Small intestine (tissue), 16 donors: ENCODE measurements at places on chromosomes 1 and 21.

DNA sequence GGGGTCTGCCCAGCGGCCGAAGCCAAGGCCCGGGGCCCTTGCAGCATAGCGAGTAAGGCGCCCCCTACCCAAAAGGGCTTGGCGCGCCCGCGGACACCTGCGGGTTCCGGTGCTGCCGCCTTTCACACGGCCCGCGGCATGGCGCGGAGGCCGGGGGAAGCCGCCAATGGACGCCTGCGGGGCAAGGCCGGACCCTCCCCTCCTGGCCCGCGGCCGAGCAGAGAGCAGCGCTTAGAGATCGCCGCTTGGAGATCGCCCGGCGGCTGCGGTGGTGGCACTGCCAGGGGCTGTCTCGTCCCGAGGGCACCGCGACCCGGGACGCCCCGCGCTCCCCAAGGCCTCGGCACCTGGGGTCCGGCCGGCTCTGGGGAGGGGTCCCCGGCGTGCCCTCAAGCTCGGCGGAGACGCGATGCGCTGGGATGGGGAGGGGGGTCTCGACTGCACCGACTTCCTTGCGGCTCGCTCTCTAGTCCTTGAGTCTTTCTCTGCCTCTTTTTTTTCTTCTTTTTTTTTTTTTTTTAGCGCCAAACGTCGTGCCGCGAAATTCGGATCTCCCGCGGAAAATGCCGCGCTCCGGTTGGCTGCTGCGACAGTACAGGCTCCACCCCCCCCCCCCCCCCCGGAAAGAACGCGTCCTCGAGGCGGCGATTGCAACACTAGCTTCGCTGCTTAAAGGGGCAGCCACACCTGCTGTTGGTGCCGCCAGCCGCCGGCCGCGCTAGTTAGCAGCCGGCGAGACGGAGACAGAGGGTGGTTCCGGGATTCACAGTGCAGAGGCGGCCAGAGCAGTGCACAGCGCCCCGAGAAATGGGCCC lies at the start of gene E2F2:
Gene E2F2 (minus strand): TSS at position 487 of the 815 bp plus-strand sequence. CDS start 440 bp downstream, at position 47.
- DNase-seq = peak; percentile 90

- DNase-seq = no peak
These were observed 91.2 kb upstream of the FAM78B start for GRCh38 chr1:166258017-166258416.

GRCh38 chr1:28803051-28803450 lies 8.9 kb upstream of the OPRD1 start:
- DNase-seq = no peak

DNA sequence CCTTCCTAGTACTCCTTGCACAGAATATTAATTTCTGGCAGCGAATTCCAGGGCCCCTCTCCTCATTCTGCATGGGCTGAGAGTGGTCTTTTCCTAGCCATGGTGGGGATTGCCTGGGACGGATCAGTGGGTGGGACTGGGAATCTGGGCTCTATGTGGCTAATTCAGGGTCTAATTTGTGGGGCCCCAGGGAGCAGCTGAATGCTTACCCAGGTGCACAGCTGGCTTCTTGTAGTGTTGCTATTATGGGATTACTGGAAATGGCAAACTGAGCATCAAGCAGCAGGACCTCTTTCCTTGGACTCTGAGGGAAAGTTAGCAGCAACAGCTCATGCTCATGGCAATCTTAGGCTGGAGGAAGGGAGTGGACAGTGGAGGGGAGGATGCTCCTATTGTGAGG lies 187.1 kb upstream of the CACNA1E start:
- DNase-seq = no peak

GRCh38 chr1:37347104-37347649 lies 127.2 kb upstream of the ZC3H12A start:
- DNase-seq = no peak

DNA sequence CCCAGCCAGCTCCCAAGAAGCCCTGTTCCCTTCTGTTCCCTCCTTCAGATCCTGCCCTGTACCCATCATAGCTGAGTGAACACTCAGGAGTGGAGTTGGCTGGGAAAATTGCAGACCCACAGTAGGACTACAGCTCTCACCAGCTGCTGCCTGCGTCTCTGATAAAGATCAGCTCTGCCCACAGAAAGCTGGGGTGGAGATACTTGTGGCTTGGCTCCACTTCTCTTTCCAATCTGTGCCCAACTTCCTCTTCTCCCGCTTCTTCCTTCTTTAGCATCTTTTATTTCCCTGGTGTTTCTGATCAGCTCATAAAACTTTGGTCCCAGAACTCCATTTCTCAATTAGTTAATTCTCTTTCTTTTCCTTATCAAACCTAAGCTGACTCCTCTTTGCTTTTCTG lies 5.5 kb upstream of the CD1A start:
- no peak for DNase-seq

DNA sequence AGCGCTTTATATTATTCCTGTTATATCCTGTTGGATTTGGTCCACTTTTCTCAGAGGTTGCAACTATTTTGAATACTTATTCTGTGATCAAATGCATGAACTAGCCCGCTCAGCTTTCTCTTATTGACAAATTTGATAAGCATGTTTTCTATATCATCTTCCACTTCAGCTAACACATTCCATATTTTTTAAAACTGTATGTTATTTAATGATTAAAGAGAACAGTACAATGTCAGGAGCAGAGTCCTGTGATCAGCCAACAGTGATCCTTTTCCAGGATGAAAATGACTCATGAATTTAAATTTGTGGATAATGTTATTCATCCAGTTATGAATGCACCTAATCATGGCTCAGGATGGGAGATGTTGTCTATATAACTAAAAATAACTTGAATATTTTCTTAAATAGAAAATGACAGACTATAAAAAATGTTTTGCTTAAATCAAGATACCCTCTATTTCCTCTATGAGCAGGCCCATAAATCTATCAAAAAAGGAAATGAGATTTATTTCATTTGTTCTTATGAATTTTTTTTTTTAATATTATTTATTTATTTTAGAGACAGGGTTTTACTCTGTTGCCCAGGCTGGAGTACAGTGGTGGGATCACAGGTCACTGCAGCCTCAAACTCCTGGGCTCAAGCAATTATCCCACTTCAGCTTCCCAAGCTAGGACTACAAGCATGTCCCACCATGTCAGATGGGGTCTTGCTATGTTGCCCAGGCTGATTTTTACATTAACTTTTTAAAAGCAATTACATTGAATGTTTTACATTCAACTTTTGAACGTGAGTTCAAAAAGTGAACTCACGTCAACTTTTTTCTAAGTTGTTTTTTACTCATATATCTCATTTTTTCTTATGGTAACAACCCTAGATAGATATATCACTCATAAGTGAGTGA lies 12.5 kb downstream of the BPNT1 start:
- DNase-seq = no peak

DNA sequence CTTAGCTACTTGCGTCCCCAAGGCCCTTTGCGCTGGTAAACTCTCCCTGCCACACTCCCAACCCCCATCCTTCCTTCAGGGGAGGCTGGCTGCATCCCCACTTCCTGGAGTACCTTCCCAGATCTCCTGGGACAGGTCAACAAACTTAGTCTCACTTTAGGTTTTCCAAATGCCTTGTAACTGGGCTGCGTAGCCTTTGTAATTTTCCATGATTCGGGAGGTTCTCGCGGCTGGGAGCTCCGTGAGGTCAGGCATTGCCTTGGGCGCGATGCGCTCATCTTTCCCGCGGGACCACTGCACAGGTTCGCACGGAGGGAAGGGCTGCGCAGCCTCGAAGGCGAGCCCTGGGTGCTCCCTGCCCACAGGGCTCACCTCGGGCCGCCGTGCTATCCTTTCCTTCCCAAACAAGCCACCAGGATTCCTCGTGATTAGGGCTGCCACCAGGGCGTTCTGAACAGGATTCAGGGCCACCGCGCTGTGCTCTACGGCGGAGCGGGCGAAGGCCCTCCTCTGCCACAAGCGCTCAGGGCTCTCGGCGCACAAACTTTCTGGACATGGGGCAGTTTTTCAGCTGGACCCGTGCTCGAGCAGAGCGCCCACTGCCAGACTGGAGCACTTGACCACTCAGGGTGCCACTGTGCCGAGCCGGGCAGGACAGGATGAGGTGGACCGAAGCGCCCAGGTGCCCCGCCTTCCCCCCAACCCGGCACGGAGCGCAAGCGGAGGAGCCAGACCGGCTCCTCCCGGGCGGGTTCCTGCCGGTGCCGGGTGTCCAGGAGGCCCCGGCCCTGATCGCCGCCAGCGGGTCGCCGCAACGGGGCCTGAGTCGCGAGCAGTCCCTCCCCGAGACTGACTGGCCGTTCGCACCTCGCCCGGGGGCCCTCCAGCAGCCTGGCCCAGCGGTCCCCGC lies 1.1 kb downstream of the TMPRSS2 start:
- DNase-seq = peak; percentile 69

DNA sequence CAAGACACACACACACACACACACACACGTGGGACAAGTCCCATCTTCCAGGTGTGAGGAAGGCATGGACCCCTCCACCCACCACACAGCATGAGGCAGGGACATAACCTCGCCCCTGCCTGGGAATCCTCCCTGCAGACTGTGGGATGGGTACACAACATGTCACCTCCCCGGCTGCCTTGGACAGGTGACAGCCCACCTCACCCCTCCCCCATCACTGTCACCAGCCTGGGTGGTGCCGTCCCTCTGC lies 40.7 kb downstream of the AHDC1 start:
- no peak for DNase-seq
